ENCODE measurements at places on chromosomes 2 and 18. TPM values are rescaled to one million over a fixed set of nuclear protein-coding genes. Genes with fewer than 3 reads are reported as not detected.

The AQP12B gene
- not detected for total RNA-seq

The RBM43 gene
- total RNA-seq: 5.7 TPM

DNA sequence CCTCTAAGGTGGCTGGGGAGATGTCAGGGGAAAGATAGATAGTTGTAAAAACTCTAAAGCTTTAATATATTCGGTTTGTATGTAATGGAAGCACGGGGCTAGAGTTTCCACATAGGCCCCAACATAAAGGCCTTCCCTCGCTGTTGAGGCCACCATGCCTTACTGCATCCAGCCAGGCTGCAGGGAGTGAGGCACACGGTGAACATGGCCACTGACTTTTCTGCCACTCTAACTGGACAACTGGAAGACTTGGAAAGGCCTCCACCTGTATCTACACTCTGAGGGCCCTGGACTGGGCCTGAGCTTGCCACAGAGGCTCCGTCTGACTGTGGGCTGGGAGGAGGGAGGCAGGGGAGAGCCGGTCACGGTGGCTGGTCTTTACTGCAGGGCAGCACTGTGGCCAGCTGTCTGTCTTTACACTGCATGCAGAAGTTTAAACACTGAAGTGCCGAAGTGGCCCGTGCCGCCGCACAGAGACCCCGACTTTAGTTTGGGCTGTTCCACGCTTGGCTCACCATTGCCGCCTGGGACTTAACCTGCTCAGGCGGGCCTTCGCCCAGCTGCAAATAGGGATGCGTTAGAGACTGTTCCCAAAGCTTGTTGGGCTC lies 66.7 kb downstream of the EMILIN2 start:
- no peak for DNase-seq

- DNase-seq: no peak
These were observed 30.1 kb upstream of the TMEM87B start for GRCh38 chr2:112024896-112025491.
